Islet precursor cell (in vitro differentiated cells): ENCODE measurements at places on chromosomes 1 and 21.
A peak's percentile ranks its signal among the peaks of the same experiment; 100 is the strongest.

GRCh38 chr1:111197598-111198284 lies 2.7 kb downstream of the DENND2D start:
- peak; percentile 83 for DNase-seq

GRCh38 chr1:63413394-63413793 lies 46.0 kb downstream of the ALG6 start:
- no peak for DNase-seq

DNA sequence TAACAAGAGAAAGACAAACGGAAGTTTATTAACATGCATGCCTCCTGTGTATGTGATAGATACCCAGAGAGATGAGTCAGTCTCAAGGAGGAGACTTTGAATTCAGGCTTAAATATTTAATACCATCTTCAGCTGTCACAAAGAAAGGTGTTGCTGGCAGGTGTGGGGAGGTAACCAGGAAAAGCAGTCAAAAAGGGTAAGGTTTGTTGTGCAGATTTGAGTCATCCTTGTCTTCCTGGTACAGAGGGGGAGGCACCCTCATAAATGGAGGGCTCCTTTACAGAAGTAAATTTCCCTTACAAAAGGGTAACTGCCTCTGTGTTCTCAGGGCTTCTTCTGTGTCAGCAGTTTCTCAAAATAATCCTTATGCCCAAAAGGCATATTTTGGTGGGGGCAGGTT lies 75.2 kb upstream of the B3GALT5 start:
- DNase-seq: no peak

DNA sequence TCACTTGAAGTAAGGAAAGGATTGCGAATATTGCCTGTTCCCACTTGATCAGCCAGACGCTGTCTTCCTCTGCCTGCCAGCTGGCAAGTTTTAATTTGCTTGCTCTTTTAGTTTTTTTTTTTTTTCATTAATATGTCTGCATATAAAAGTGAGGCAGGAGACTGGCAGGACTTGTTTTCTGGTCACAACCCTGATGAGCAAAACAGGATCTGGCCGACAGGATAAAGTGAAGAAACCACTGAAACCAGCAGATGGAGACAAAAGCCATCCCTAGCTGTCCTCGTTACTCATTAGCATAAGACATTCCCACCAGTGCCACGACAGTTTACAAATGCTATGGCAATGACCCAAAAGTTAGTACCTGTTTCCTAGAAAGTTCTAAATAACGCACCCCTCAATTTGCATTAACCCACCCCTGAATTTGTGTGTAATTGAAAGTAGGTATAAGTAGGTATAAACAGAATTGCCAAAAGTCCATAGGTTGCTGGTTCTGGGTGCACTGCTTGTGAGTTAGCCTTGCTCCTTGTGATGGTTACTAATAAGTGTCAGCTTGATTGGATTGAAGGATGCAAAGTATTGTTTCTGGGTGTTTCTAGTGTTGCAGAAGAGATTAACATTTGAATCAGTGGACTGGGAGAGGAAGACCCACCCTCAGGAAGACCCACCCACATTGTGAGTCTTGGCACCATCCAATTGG lies 60.8 kb downstream of the ZNF684 start:
- DNase-seq: no peak

GRCh38 chr1:198595765-198596164 lies 43.1 kb upstream of the PTPRC start:
- DNase-seq: no peak

- DNase-seq: no peak
Observed at GRCh38 chr1:193222056-193222615, 35.7 kb upstream of the B3GALT2 start.

GRCh38 chr1:113191579-113192076 lies 118.6 kb downstream of the LRIG2 start:
- DNase-seq: no peak

DNA sequence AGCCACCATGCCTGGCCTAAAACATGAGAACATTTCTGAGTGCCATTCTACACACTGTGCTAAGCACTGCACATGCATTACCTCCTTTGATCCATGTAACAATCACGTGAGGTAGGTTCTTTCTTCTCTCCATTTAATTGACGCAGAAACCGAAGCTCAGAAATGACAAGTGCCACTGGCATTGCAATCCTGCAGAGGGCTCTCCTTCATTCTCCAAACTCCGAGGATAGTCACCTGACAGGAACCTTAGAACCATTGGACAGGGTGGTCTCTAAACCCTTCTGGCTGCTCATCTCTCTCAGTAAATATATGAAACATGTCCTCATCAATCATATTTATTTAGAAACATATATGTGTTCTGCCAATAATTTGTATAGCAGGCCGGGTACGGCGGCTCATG lies 167.1 kb upstream of the JUN start:
- DNase-seq: no peak

GRCh38 chr1:240337781-240338180 lies 246.1 kb downstream of the FMN2 start:
- no peak for DNase-seq

- DNase-seq: no peak
Observed at GRCh38 chr1:12371053-12371452, 141.2 kb downstream of the VPS13D start.

GRCh38 chr1:201610858-201611257 lies 71.9 kb downstream of the NAV1 start:
- no peak for DNase-seq

GRCh38 chr1:167489571-167490340 lies 28.6 kb downstream of the CD247 start:
- DNase-seq: no peak

GRCh38 chr1:25472471-25472870 lies 41.8 kb downstream of the MACO1 start:
- DNase-seq: no peak

GRCh38 chr1:23590058-23590783 lies 30.9 kb upstream of the ID3 start:
- DNase-seq: no peak

- peak; percentile 71 for DNase-seq
Observed at GRCh38 chr1:209150114-209150513, 433.4 kb upstream of the CAMK1G start.

GRCh38 chr1:212955961-212956620 lies 5.8 kb downstream of the VASH2 start:
- DNase-seq: no peak

DNA sequence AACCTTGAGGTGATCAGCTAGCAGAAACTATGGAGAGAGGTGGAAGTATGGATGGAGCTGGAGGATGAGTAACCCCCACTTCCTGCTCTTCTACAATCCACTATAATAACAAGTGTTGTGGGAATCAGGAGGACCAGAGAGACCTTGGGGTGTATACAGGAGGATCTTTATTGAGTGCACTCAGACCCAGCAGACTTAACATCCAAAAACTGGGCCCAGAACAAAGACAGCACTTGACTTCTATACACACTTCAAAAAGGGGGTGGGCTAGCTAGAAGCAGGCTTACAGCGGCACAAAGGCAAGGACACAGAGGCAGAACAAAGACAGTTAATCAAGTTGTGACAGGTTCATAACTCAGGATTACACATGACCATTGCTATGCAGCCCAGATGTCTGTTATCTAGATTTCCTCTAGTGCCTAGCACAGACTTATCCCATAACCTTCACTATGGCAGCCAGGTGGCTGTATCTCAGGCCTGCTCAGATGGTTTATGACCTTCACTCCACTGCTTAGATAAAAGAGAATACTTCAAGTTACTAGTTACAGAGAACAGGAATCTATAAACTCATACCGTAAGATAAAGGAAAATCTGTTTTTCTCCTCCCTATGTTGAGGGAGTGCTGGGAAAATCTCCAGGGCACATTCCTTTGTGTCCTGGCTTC lies 36.1 kb upstream of the PADI2 start:
- DNase-seq: peak; percentile 71

DNA sequence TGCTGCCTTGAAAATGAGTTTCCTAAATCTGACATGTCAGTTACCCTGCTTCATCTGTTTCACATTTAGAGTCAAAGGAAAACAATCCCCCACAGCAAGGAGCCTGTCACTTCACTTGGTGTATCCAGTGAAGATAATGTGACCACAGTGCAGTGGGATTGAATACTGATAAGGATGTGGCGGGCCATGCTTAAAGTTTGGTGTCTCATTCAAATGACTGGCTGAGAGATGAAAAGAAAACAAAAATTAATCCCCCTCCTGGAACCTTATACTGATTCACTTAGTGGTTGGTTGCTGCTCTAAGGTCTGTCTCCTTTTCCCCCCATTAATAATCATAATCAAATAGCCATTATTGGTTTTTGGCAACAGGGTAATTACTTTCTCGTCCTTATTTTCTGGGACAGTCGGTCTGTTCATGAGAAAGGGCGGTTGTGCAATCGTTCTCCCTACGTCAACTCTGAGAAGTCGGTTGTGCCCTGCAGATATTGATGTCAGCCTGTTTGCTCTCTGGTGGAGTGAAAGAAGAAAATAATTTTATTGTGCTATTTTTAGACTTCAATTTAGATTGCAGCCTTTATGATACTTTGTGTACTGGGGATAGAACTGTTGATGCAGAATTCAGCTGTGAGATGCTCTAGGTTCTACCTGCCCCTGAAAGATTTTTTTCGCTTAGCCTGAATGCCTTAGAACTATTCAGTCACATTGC lies 360.2 kb downstream of the DISC1 start:
- no peak for DNase-seq

DNA sequence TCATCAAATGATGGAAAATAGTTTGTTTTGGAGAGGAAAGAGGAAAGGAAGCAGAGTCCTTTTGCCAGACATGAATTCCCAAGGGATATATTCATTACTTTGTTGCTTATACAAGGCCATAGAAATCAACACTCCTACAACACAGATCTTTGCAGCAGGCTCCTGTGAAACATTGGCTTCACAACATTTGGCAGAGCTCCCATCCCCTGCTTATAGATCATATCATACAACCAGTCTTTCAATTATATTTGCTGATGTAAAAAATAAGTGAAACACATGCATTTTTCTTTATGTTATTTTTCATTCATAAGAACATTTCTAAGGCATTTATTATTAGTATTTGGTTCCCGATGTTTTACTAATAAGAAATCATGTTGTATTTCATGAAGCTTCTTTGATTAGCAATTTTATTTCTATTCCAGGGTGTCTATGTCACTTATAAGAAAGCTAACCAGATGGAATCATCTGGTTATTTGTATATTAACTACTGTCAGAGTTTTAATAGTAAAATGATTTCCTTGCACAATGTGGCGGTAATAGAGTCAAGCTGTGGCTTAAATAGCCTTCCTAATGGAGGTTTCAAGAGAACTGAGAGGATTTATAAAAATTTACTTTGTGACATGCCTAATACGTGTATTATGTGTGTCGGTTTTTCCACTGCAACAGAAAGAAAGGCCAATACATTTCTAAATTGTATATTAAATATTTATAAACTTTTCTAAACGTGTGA lies 470.3 kb upstream of the NCAM2 start:
- no peak for DNase-seq

DNA sequence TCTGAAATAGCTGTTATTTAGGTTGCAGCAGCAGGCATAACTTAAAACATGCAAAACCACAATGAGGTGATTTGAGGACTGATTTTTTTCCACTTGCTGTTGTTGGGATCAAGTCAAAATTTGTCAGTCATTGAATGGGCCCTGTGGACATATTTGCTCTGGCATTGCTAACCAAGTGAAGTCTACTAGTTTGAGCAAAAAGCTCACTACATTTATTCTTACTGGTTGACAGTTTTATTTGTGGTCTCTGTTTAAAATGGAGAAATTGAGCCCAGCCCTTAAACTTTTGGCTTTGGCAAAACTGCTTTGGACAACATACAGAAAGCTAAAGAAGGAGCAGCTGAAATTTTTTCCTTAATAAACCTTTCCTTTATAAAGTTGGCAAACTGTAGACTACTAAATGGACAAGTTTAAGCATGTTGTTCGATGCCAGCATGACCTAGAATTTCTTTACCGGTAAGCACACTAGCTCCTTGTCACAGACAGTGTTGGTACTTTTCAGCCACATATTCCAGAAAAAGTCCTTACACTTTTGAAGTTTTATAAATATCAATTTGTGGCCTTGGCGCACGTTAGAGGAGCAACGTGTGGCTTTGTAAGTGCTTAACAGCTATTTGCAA lies 234.6 kb downstream of the USP25 start:
- no peak for DNase-seq

GRCh38 chr1:110726755-110727154 lies 52.0 kb upstream of the KCNA3 start:
- no peak for DNase-seq

DNA sequence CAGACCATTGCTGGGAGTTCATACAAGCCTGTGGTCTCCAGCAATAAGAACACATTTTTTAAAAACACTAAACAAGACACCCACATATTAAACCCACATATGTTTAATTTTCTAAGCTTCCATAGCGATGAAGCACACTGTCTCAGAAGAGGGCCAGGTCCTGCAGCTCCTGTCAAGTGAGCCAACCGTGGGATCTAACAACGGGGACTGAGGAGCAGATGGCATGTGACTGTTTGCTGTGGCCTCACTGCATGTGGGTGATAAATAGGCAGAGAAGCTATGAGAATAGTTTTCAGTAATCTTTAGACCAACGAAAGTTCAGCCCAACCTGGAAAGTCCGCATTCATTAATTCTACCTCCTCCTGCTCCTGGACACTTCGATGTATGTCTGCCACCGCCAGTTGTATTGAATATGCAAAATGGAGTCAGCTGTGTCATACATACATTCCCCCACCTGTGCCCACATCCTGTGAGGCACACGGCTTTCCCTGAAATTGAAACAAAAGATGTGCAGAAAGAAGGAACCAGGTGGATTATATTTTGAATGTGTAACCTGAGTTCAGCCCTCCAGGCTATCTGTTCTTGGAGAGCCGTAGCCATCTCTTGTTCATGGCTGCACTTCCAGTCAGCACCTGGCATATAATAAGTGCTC lies 88.2 kb downstream of the MIS18A start:
- DNase-seq: no peak

GRCh38 chr1:93223023-93223675 lies 42.6 kb downstream of the CCDC18 start:
- no peak for DNase-seq

DNA sequence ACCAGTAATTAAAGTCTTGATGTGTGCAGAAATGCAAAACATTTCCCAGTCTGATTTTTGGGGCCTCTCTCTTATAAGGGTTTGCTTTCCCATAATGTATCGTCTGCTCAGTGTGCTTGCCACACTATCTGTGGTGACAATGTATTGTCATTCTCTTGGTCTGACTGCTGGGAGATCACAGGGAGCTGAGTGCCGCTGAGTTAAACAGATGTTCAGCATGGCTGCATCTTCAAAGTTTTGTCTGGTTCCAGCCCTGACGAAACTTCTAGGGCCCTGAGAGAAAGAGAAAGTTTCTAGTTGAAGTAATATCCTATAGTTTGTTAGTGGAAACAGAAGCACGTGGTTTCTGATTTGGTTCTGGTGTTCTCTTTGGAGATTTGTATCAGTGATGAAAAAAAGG lies 42.6 kb downstream of the DNM3 start:
- DNase-seq: no peak

- peak; percentile 48 for DNase-seq
Observed at GRCh38 chr1:85607921-85608265, 27.3 kb downstream of the CCN1 start.

GRCh38 chr1:39826583-39826982 lies 37.9 kb upstream of the BMP8B start:
- DNase-seq: no peak

GRCh38 chr1:27058966-27059669 lies 46.5 kb upstream of the TENT5B start:
- peak; percentile 64 for DNase-seq

GRCh38 chr21:45768011-45768739 lies 124.7 kb downstream of the PCBP3 start:
- no peak for DNase-seq

GRCh38 chr1:71788113-71788512 lies 494.2 kb downstream of the NEGR1 start:
- DNase-seq: no peak

- DNase-seq: peak; percentile 90
Observed at GRCh38 chr1:109546311-109547109, 1.9 kb upstream of the GNAI3 start.
